Stimulated activated CD8-positive, alpha-beta memory T cell treated with anti-CD3 and anti-CD28 coated beads, Interleukin-2, amount 100 ng/mL, for 1 hour (primary cell): ENCODE measurements at places on chromosomes 7 and 10.

- no peak for DNase-seq
These were observed 27.1 kb downstream of the PCGF5 start for GRCh38 chr10:91247360-91248111.

- DNase-seq, result no peak
These were observed 202.6 kb upstream of the FOXK1 start for GRCh38 chr7:4479367-4480039.

- DNase-seq, result no peak
These were observed 2.0 kb downstream of the ARL4A start for GRCh38 chr7:12689451-12689850.

- DNase-seq, result no peak
These were observed 36.0 kb downstream of the CARD11 start for GRCh38 chr7:3007696-3008095.

DNA sequence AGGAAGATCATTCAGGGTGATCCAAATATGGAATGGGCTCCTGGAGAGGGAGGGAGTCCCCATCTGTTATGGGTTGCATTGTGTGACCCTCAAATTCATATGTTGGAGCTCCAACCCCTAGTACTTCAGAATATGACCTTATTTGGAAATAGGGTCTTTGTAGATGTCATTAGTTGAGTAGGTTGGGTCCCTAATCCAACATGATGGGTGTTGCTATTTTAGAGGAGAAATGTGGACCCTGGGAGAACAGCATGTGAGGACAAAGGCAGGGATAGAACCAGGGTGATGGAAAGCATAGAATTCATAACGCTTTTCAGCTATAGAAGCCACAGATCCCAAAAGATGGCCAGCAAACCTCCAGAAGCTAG lies 91.5 kb upstream of the SMNDC1 start:
- no peak for DNase-seq

- no peak for DNase-seq
These were observed 42.0 kb upstream of the CELF2 start for GRCh38 chr10:10975647-10976046.

DNA sequence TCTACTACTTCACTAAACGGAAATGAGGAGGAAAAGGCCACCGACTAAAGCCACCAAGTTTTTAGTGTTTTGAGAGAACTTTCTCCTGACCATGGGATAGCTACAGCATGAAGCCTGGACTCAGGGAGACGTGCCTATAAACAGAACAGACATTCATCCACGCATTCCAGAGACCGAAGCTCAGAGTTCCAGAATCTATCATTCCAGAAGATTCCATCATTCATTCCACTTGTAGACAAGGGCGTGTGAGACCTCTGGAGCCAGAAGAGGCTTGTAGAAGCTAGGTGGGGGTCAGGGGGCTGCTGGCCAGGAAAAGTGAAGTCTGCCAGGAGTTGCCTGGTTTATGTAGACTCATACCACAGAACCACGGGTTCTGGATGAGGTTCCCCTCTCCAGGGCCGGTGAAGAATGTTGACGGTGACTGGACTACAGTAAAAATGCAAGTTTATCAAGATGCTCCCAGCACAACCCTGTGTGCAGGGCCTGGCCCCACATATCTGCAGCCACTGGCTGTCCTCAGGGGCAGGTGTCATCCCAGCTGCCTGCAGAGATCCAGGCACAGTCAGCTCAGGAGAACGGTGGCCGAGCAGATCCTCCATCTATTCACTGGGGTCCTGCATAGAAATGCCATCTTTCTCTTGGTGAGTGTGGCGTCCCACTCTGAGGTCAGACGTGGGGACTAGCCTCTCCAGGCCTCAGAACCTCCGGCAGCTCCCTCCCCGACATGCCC lies 215.7 kb downstream of the USP6NL start:
- no peak for DNase-seq

DNA sequence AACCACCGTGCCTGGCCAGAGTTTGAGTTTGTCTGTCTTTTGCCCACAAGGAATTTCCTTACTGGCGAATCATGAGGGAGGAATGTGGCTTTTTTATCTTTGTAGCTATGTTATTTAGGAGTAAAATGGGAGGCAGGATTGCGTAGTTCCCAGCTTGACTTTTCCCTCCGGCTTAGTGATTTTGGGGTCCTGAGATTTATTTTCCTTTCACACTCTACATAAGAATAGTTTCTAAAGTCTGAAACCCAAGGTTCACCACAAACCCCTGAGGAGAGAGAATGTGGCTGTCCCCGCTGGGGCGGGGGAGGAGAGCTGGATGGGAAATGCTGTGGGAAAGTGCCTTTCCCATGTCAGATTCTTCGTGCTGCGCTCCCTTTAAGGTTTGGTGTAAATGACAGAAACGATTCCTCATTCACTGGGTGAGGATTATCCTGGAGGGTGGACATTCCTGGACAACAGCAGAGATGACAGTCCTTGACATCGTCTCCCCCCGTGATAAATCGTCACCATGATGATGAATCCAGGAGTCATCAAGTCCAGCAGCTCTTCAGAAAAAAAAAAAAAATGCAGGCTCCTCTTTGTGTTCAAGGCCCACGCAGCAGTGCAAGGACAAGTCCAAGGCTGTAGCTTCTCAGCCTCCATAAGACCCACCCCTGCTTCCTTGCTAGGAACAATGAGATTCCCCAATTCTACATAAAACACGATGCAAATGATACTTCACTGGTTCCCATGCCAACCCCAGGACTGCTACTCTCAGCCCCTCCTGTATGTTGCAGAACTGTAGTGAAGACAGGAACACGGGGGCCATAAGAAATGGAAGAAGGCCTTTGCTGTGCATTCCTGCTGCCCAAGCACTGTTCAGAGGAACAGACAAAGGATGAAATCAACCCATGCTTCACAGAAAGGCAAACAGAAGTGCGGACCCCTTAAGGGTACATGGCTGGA lies 233.1 kb downstream of the CCDC3 start:
- no peak for DNase-seq

DNA sequence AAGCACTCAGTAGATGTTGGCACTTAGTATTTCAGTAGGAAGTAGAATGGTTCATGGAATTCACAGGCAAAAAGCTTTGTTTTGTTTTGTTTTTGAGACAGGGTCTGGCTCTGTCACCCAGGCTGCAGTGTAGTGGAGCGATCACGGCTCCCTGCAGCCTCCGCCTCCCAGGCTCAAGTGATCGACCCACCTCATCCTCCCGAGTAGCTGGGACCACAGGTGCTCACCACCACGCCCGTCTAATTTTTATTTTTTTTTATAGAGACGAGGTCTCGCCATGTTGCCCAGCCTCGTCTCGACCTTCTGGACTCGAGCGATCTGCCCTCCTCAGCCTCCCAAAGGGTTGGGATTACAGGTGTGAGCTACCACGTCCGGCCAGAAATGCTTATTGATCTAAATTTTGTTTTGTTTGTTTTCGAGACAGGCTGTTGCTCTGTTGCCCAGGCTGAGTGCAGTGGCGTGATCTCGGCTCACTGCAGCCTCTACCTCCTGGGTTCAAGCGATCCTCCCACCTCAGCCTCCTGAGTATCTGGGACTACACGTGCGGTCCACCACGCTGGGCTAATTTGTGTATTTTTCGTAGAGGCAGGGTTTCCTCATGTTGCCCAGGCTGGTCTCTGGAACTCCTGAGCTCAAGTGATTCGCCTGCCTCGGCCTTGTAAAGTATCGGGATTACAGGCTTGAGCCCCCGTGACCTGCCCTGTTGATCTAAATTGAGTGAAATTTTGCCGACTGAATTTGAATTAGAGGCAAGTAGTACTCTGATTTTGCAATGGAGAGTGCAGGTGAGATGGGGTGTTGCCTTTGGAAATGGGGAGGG lies 1.7 kb downstream of the GLRX3 start:
- DNase-seq, result no peak

DNA sequence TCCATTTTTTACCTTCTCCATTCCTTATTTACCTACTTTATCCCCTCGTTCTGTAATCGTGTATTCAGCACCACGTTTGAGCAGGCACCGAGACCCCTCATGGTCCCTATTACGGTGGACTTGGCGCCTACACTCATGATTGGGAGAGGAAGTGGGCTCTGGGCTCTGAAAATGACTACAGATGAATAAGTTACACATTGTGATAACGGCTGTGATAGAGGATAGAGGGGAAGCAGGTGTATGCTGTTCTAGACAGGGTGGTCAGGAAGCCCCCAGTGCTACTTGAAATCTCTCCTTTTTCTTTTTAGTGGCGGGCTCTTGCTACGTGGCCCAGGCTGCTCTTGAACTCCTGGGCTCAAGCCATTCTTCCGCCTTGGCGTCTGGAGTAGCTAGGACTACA lies 59.8 kb downstream of the CAMK1D start:
- no peak for DNase-seq

GRCh38 chr7:138431517-138431916 lies 28.5 kb upstream of the TRIM24 start:
- no peak for DNase-seq
